ENCODE measurements at places on chromosomes 6 and 20. TPM values are rescaled to one million over a fixed set of nuclear protein-coding genes. Genes with fewer than 3 reads are reported as not detected.

Gene MLN
- polyA plus RNA-seq = not detected

Gene GPR63
- polyA plus RNA-seq = 129 TPM

Gene TAGAP
- 0.39 TPM for polyA plus RNA-seq

Gene HDGFL1
- polyA plus RNA-seq = not detected

Gene ASIP
- not detected for polyA plus RNA-seq

Gene MOXD1
- polyA plus RNA-seq = not detected

Gene RNF114
- 20.4 TPM for polyA plus RNA-seq

Gene ZNF165
- polyA plus RNA-seq = 6.1 TPM

Gene ACTL10
- polyA plus RNA-seq = not detected

Gene OR2J3
- polyA plus RNA-seq = not detected

Gene MCHR2
- not detected for polyA plus RNA-seq

Measured in Purkinje cell (primary cell).